ENCODE measurements at places on chromosomes 6 and 20. TPM values are rescaled to one million over a fixed set of nuclear protein-coding genes. Genes with fewer than 3 reads are reported as not detected.

Gene SLC22A16
- total RNA-seq = not detected

Gene ALDH5A1
- total RNA-seq = 3.2 TPM

Gene ZBTB46
- not detected for total RNA-seq

Gene RNF144B
- total RNA-seq = 1.3 TPM

Gene COL20A1
- not detected for total RNA-seq

Gene KHDC1
- total RNA-seq = 5.0 TPM

Gene PRICKLE4
- total RNA-seq = not detected

Gene FOXC1
- not detected for total RNA-seq

Gene SNAP91
- total RNA-seq = not detected

Gene NFATC2
- 68.8 TPM for total RNA-seq

Gene CALHM4
- total RNA-seq = not detected

Gene TSBP1
- total RNA-seq = not detected

Gene PM20D2
- total RNA-seq = 17.4 TPM

Gene MCCD1
- total RNA-seq = not detected

Gene FAM83B
- total RNA-seq = not detected

- H3K4me3 ChIP-seq = no peak overlapping the region
- H3K4me1 ChIP-seq = peaks cover 4% of the 10 kb centered on the region
- peaks cover 30% of the 10 kb centered on the region for H3K36me3 ChIP-seq
- no peak for DNase-seq
- H3K27ac ChIP-seq = no peak overlapping the region
These were observed 13.4 kb upstream of the CPNE5 start for GRCh38 chr6:36852481-36853147.

- peak; percentile 80 for DNase-seq
- no peak overlapping the region for H3K27ac ChIP-seq
- no peaks in the 10 kb centered on the region for H3K36me3 ChIP-seq
- H3K4me3 ChIP-seq = no peak overlapping the region
These were observed 45.8 kb downstream of the FOXP4 start for GRCh38 chr6:41591859-41592502.

- H3K4me3 ChIP-seq = no peak overlapping the region
- no peak for DNase-seq
- H3K4me1 ChIP-seq = no peaks in the 10 kb centered on the region
- no peaks in the 10 kb centered on the region for H3K27me3 ChIP-seq
- H3K36me3 ChIP-seq = no peaks in the 10 kb centered on the region
These were observed 41.9 kb downstream of the UTRN start for GRCh38 chr6:144327081-144327480.

DNA sequence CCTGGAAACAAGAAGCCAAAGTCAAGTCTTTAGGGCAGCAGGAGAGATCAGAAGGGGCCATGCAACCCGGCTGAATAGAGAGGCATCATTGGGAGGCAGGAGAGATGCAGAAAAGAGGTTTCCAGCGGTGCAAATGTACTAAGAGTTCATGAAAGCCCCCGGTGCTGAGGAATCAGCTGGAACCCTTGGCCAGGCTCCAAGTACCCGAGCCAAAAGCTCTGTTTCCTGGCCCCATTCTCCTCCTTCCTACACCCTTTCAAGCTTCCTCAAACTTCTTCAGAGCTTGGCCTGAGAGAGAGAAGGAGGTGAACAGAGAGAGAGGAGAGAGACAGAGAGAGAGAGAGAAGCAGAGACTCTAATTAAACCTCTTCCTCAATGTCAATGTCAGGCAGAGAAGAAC, 433.5 kb downstream of the PRKN start:
- H3K4me3 ChIP-seq = no peak overlapping the region
- no peaks in the 10 kb centered on the region for H3K27me3 ChIP-seq
- DNase-seq = no peak
- no peaks in the 10 kb centered on the region for H3K36me3 ChIP-seq
- H3K27ac ChIP-seq = no peak overlapping the region

GRCh38 chr6:4668271-4669179, 107.7 kb upstream of the CDYL start:
- H3K36me3 ChIP-seq = no peaks in the 10 kb centered on the region
- no peak for DNase-seq
- no peaks in the 10 kb centered on the region for H3K27me3 ChIP-seq
- H3K4me1 ChIP-seq = no peaks in the 10 kb centered on the region
- no peak overlapping the region for H3K4me3 ChIP-seq

DNA sequence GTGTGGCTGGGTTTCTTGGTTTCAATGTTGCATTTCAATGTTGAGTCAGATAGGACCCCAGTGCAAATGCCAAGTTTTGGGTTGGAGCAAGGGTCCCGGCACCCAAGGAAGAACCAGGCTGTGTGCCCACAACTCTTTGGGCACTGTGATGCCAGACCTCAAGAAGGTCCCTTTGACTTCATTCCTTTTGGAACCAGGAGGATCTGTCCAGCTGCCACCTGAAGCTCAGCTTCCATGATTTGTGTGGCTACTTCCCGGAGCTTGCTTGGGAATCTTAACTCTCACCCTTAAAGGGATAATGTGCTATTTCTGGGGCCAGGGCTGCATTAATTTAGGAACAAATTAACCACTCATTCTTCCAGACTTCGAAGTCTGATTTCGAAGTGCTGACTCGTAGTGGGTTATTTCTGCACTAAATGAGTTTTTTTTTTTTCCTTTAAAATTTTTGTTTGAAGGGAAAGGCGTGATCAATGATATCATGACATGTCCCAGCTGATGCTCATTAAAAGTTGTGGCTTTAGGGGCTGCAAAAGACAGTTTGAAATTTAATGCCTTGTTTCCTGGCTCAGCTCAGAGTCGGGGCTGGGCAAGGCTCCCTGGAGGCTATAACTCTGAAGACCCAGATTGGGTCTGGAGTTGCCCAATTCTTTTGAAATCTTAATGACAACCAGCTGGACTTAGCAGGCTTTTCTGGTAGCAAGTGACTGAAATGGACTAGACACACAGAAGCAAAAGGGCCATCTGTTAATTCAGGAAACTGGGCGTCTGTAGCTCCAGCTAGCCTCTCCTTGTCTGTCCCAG, 24.0 kb upstream of the PHACTR3 start:
- DNase-seq = no peak
- H3K36me3 ChIP-seq = no peaks in the 10 kb centered on the region
- no peak overlapping the region for H3K27ac ChIP-seq
- no peak overlapping the region for H3K4me3 ChIP-seq

DNA sequence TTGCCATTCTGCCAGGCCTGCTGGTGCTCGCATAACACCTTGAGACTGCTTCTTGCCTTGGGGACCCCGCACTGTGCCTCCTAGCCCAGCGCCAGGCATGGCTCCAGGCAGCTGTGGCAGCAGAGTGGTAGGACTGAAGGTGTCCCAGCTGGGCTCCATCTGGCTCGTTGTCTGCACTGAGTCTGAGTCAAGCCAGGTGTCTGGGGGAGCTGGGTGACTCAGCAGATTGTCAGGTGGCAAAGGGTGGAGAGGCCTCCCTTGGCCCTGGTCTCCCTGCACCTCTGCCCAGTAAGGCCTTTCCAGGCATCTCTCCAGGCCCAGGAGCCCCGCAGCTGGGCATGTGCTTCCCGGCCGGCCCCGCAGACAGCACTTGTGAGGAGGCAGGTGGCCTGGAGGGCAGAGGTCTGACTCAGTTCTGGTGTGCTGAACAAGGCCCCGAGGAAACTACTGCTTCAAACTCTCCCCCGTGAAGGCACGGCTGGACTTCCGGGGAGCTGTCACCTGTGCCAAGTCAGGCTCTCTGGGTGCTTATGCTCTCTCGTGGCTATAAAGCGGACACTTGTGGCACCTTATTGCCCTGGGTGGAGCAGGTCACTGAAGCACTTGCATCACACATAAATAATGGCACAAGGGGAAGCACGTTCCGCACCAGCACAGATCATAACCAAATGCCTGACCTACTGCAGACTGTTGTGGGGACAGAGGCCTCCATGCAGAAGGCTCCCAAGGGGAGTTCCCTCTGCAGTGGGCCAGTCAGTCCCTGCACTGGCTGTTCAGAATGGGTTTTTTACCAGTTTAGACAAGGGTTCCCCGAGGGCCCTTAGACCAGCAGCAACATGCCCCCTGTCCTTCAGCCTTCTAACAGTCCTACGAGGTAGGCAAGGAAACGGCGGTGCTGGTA, 27.5 kb downstream of the FOXC1 start:
- H3K27ac ChIP-seq = no peak overlapping the region
- no peaks in the 10 kb centered on the region for H3K36me3 ChIP-seq
- H3K4me1 ChIP-seq = no peaks in the 10 kb centered on the region
- H3K4me3 ChIP-seq = no peak overlapping the region
- no peaks in the 10 kb centered on the region for H3K27me3 ChIP-seq
- no peak for DNase-seq

- H3K27me3 ChIP-seq = no peaks in the 10 kb centered on the region
- no peak for DNase-seq
- peaks cover 4% of the 10 kb centered on the region for H3K36me3 ChIP-seq
- H3K4me3 ChIP-seq = no peak overlapping the region
- no peak overlapping the region for H3K27ac ChIP-seq
These were observed 53.6 kb upstream of the FYN start for GRCh38 chr6:111926731-111927302.

- H3K27ac ChIP-seq = no peak overlapping the region
- H3K27me3 ChIP-seq = no peaks in the 10 kb centered on the region
- H3K4me3 ChIP-seq = no peak overlapping the region
- no peaks in the 10 kb centered on the region for H3K4me1 ChIP-seq
- DNase-seq = no peak
These were observed 729.1 kb upstream of the NRSN1 start for GRCh38 chr6:23396949-23397348.

- no peak overlapping the region for H3K4me3 ChIP-seq
- DNase-seq = no peak
- H3K4me1 ChIP-seq = no peaks in the 10 kb centered on the region
These were observed 398.9 kb downstream of the KIF16B start for GRCh38 chr20:16174311-16174710.

DNA sequence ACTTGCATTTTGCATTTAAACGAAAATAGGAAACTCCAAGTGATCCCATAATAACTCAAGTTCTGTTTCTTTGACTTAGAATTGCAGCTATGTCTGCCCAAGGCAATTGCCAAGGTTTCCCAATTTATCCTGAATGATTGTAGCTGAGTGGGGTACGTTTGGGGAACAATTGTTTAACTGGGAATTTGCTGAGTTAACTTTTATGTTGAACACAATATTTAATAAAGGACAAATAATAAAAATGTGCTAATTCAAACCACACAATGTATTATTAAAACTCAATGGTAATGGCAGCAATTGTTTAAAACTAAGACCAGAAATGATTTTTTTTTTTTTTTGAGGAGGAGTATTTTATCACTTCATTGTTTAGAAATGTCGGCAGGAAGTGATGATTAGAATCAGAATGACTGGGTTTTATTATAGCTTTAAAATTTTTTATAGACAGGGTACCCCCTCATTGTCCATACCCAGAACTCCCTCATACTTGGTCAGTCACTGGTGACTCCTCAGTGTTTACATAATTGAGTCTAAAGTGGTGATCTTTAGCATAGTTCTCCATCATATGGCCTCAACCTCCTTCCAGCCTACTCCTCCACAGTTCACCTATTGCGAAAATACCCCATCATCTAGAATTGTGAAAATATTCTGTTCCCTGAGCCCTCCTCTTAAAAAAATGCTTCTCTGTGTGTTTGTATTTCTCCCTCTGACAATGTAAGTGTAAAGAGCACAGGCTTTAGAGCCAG, 389.2 kb upstream of the CITED2 start:
- peaks cover 4% of the 10 kb centered on the region for H3K4me1 ChIP-seq
- DNase-seq = no peak
- no peak overlapping the region for H3K4me3 ChIP-seq
- no peak overlapping the region for H3K27ac ChIP-seq
- no peaks in the 10 kb centered on the region for H3K36me3 ChIP-seq
- peaks cover 5% of the 10 kb centered on the region for H3K27me3 ChIP-seq

GRCh38 chr20:46040902-46041535, 12.0 kb downstream of the SLC12A5 start:
- no peak overlapping the region for H3K4me3 ChIP-seq
- peaks cover 4% of the 10 kb centered on the region for H3K27me3 ChIP-seq
- no peak overlapping the region for H3K27ac ChIP-seq
- no peaks in the 10 kb centered on the region for H3K4me1 ChIP-seq
- H3K36me3 ChIP-seq = no peaks in the 10 kb centered on the region

GRCh38 chr6:2931055-2931454, 27.9 kb upstream of the SERPINB9 start:
- H3K36me3 ChIP-seq = peaks cover 9% of the 10 kb centered on the region
- no peak overlapping the region for H3K4me3 ChIP-seq
- no peak overlapping the region for H3K27ac ChIP-seq
- H3K27me3 ChIP-seq = no peaks in the 10 kb centered on the region
- no peak for DNase-seq
- H3K4me1 ChIP-seq = peaks cover 13% of the 10 kb centered on the region

- no peaks in the 10 kb centered on the region for H3K27me3 ChIP-seq
- no peaks in the 10 kb centered on the region for H3K36me3 ChIP-seq
- no peak overlapping the region for H3K4me3 ChIP-seq
These were observed 121.4 kb upstream of the DST start for GRCh38 chr6:56764081-56764566.

- no peak overlapping the region for H3K4me3 ChIP-seq
- H3K4me1 ChIP-seq = peaks cover 4% of the 10 kb centered on the region
- no peaks in the 10 kb centered on the region for H3K27me3 ChIP-seq
- no peaks in the 10 kb centered on the region for H3K36me3 ChIP-seq
- H3K27ac ChIP-seq = peak overlapping the region; percentile 44
These were observed 16.5 kb downstream of the SMLR1 start for GRCh38 chr6:130843575-130844320.

DNA sequence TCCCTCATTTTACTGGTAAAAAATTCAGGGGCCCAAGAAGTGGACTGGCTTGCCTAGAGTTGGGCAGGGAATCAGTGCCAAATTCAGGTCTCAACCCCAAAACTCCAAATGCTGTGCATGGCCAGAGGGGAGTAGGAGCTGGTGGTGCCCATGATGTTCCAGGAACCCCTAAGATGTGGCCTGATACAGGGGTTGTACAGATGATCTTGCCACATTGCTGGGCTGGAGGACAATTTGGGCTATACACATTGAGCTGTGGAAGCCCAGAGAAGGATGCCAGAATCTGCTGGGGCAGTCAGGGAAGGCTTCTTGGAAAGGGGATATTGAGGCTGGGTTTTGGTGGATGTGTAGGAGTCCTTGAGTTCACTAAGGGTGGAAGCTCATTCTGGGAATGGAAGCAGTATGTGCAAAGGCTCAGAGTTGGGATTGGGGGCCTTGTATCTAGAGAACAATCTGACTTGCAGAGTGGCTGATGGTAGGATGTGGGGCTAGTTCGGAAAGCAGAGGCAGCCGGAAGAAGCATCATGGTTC, 38.0 kb upstream of the APCDD1L start:
- no peaks in the 10 kb centered on the region for H3K36me3 ChIP-seq
- H3K27ac ChIP-seq = no peak overlapping the region
- H3K4me3 ChIP-seq = no peak overlapping the region
- DNase-seq = no peak
- no peaks in the 10 kb centered on the region for H3K4me1 ChIP-seq
- H3K27me3 ChIP-seq = peaks cover 7% of the 10 kb centered on the region

DNA sequence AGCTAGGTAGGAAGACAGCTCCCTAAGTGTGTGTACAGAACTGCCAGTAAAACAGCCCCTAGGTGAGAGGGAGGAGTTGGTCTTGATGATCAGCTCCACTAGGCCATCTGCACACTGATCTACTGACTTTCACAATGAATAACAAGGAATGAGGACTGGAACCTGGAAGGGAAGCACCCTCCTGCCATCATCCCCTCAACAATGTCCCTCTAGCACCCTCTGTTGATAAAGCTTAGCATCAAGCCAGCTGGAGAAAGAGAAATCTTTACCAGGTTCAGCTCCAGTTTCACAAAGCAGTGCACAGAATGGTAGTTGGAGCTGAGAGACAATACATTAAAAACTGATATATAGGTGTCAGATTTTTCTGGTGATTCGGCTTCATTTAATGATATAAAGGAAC, 57.2 kb upstream of the IRAK1BP1 start:
- H3K36me3 ChIP-seq = no peaks in the 10 kb centered on the region
- H3K27ac ChIP-seq = no peak overlapping the region
- H3K4me3 ChIP-seq = no peak overlapping the region
- DNase-seq = no peak
- no peaks in the 10 kb centered on the region for H3K27me3 ChIP-seq
